Activated CD4-positive, alpha-beta T cell treated with anti-CD3 and anti-CD28 coated beads for 1 hour (primary cell): ENCODE measurements at places on chromosomes 4 and X.

DNA sequence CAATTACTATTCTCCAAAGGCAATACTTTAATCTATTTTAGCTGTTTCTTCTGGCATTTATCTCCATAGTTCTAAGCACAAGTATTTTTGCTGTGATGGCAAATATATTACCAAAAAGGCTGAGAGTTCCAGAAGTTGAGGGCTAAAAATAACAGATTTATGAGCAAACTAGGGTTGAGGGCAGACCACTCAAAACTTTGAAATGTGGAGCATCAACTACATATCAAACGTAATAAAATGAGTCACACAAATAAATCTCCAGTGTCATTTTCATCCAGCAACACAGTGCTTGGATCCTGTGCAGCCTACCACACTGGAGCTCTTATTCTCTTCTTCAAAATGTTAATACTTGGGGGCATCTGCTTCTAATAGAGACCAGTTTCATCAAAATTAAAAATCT, 163.9 kb downstream of the HS3ST1 start:
- no peak for DNase-seq

- DNase-seq = no peak
These were observed 62.6 kb upstream of the CLNK start for GRCh38 chr4:10747186-10747585.

DNA sequence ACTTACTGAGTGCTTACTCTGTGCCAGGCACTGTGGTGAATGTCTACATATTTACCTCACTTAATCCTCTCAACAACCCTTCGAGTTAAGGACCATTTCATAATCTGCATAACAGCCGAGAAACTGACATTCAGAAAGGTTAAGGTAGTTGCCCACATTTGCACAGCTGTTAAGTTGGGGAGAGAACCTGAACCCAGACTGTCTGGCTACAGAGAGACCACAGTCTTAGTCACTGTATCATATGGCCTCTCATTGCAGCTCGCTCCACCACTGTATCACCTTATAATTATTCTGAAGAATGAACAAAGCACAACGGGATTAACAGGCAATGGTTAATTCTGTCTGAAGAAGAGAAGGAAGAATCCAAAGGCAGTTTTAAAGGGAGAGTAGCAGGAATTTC, 98.5 kb downstream of the ADGRA3 start:
- DNase-seq = no peak

- DNase-seq = no peak
These were observed 78.4 kb downstream of the KCNIP4 start for GRCh38 chr4:21869978-21870745.

- no peak for DNase-seq
These were observed 15.9 kb downstream of the GPC4 start for GRCh38 chrX:133399411-133399810.

- no peak for DNase-seq
These were observed 30.2 kb upstream of the PRSS48 start for GRCh38 chr4:151246742-151247141.

GRCh38 chrX:69257499-69258127, 92.4 kb upstream of the PJA1 start:
- no peak for DNase-seq

DNA sequence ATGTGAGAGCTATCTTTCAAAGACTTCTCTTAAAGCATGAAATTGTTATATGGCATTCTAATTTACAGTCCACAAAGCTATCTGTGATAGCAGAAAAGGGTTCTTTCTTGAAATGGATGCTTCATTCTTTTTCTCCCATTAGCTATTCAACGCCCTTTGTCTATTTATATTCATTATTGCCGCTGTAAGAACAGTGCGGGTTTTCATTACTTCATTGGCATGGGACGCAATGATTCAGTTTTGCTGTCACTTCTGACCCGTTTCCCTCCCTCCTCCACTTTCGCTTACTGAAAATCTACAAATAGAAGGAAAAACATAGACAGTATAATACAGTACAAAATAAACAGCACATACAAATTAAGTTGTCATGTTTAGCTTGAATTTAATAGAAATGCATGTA, 394.6 kb downstream of the PCDH7 start:
- DNase-seq = no peak

- DNase-seq = no peak
These were observed 202.2 kb downstream of the QDPR start for GRCh38 chr4:17309567-17310268.

- no peak for DNase-seq
These were observed 68.7 kb downstream of the ANTXR2 start for GRCh38 chr4:80004319-80004718.

DNA sequence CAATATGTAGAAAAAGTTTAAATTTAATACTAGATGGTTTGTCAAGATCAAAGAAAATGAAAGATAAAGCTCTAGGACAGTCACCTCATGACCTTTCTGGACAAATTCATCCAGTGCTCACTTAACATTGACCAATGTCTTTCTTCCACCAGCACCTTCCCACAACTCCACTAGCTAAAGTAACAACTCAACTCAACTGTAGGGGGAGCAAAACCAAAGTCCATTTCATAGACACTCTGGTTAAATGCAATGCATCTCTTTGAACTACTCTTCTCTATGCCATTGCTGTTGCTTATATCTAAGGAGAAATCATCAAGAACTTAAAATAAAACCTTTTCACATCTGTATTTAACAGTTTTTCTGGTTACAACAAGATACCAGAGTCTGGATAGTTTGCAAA, 25.1 kb downstream of the UGT2B4 start:
- DNase-seq = no peak

DNA sequence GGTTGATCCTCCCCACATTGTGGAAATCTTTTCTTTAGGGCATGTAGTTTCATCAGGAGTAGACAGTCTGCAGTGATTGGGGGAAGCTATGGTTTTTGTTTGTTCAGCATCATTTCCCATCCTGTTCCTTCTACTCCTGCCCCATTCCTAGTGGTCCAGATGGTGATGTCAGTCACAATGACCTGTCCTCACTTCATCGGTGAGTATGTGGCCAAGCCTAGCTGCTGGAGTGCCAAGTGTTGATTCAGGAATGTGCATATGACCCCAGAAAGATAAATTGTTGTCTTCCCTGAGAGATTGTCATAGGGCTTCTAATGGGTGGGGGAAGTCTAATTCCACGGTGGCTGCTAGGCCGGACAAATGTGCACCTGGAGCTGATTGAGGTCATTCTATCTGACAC, 130.6 kb upstream of the FAT1 start:
- DNase-seq = no peak

GRCh38 chrX:10296576-10296975, 139.8 kb downstream of the CLCN4 start:
- no peak for DNase-seq
